ENCODE measurements at places on chromosomes 1 and 21.

- no peak for DNase-seq
Observed at GRCh38 chr1:175713381-175713780, 30.0 kb downstream of the TNR start.

GRCh38 chr1:45442272-45442671, 48.7 kb downstream of the TESK2 start:
- no peak for DNase-seq

DNA sequence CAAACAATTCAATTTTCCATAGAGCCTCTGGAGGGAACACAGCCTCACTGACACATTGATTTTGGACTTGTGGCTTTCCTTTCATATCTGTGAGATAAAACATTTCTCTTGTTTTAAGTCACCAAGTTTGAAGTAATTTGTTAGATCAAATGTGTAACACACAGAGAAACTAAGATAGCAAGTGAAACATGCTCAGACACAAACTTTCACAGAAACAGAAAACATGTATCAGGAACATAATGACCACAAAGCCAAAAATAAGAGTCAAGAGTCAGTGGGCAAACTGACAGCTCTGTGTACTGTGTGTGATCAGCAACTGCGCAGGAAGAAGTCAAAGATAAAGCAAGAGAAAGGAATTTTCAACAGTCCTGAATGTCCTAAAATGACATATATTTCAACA, 1237.5 kb downstream of the AMY1C start:
- DNase-seq, result no peak

DNA sequence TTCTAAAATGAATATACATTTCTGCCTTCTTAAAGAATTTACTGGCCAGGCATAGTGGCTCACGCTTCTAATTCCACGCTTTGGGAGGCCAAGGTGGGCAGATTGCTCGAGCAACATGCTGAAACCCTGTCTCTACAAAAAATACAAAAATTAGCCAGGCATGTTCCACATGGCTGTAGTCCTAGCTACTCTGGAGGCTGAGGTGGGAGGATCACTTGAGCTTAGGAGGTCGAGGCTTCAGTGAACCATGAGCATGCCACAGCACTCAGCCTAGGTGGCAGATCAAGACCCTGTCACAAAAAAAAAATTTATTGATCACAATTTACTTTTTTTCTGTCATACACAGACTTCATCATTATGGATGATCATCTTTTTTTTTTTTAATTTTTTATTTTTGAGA, 11.5 kb downstream of the CDC14A start:
- no peak for DNase-seq

DNA sequence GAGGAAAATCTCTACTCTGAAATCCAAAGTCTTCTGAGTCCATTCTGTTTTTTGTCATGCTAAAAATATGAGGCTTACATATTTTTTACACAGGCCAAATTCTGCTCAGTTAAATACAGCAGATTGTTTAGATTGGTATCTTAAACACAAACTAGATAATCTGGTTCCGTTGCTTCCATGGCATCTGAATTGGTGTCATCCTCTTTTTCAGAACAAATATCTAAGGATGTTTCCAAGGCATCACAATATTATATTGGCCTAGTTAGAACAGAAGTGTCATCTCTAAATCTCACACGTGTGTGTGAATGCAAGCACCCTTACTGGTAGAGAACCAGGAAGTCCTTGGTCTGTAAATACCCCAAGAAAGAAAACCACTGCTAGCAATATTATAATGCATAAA, 151.2 kb downstream of the NRIP1 start:
- no peak for DNase-seq

DNA sequence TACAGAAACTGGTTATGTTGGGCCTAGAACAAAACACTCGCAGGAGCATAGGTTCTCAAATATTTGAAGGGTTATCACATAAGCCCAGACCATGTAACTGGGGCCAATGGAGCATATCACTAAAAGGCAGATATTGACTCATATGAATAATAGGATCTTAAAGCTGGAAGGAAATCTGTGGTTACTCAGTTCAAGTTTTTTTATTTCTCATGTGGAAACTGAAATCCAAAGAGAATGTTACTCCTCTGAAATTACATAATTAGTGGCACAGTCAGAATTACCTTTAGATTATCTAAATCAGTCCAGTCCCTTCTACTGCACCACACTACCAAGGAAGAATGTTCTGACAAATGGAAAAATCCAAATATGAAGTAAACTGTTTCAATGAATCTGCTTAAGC, 12.0 kb downstream of the SLAMF8 start:
- no peak for DNase-seq

- DNase-seq, result no peak
Observed at GRCh38 chr1:193211539-193211938, 25.1 kb upstream of the B3GALT2 start.

DNA sequence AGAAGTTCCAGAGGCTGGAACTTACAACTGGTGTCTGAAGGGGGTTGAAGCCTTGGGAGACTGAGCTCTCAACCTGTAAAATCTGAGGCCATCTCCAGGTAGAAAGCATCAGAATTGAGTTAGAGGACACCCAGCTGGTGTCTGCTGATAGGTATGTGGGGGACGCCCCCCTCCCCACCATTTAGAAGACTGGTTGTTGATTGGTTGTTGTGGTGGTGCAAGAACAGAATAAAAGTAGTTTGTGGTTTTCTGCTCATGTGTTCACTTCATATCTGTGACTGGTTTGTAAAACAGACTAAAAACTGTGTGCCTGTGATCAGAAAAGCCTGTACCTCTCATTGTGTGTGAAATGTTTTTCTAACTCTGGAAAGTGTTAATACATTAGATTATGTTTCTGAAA, 33.2 kb upstream of the PDE4B start:
- DNase-seq, result no peak

GRCh38 chr1:231121533-231121932, 40.3 kb upstream of the TRIM67 start:
- no peak for DNase-seq

DNA sequence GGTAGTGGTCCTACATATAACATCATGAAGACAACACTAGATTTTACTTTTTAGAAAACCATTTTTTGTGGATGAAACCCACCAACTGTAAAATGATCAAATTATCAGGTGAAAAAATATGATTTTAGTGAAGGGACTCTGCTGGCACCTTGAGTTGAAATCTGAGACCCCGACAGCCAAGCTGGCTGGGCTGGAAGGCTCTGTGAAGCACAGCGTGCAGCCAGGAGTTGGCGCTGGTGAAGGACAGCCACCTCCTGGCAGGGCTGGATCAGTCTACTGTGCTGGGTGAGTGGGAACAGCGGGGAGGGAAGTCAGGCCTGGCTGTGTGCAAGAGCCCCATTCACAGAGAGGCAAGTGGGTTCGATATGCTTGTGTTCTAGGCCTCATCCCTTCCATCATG, 47.9 kb downstream of the DDAH1 start:
- no peak for DNase-seq

- DNase-seq, result no peak
Observed at GRCh38 chr1:117970252-117970651, 40.7 kb downstream of the WDR3 start.

DNA sequence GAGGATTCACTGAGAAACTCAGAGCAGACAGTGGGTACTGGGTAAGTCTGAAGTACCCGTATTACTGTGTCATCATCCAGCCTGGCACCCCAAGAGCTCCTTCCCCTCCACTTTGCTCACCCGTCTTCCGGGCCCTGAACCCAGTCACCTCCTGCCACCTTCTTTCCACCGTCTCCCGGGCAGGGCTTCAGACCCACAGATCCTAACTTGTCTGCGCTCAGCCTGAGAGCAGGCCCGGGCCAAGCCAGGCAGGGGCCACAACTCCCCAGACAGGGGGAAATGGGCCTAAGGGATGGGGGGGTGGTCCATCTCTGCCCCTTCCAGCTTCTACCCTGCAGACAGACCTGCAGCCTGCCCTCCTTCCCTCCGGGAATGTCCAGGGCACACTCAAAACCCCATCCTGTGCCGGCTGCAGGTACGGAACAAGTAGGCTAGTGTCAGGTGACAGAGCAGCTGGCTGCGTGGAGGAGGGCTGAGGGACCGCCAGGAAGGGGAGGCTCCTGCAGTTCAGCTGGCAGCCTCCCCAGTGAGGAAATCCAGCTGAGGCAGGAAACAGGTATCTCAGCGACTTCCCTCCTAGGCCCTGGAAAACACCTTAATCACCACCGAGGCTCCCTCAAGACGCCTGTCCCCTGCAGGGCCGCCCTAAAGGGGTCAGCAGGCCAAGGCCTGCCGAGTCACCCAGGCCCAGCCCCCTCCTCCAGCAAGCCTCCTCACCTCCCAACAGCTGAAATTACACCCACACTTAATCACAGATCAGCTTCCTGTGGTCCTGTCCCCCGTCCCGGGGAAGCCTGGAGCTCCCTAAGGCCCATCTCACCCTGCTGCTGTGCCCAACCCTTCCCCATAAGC, 3.5 kb downstream of the HSPG2 start:
- DNase-seq, result no peak

GRCh38 chr1:206651958-206652890, 16.9 kb downstream of the DYRK3 start:
- DNase-seq, result no peak

DNA sequence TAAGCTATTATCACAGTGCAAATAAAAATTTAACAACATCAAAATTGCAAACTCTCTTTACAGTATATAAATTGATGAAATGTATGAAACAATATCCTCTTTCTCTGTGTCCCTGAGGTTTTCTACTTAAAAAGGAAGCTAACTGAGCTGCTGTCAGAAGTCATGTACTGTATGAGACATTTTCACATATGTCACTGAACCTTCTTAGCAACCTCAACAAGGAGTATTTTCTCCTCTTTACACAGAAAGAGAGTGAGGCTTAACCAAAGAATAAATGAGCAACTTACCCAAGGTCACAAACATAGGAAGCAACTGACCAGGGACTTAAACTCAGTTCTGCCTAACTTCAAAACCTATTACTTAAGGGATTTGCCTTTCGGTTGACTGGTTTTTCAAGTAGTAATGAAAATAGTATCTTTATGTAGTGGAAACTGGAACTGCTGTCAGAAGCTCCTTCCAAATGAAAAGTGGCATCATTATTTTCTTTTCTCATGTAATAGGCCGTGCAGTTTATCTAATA, 288.9 kb downstream of the LRRIQ3 start:
- no peak for DNase-seq

GRCh38 chr1:53594391-53595180, 135.4 kb downstream of the DMRTB1 start:
- no peak for DNase-seq

DNA sequence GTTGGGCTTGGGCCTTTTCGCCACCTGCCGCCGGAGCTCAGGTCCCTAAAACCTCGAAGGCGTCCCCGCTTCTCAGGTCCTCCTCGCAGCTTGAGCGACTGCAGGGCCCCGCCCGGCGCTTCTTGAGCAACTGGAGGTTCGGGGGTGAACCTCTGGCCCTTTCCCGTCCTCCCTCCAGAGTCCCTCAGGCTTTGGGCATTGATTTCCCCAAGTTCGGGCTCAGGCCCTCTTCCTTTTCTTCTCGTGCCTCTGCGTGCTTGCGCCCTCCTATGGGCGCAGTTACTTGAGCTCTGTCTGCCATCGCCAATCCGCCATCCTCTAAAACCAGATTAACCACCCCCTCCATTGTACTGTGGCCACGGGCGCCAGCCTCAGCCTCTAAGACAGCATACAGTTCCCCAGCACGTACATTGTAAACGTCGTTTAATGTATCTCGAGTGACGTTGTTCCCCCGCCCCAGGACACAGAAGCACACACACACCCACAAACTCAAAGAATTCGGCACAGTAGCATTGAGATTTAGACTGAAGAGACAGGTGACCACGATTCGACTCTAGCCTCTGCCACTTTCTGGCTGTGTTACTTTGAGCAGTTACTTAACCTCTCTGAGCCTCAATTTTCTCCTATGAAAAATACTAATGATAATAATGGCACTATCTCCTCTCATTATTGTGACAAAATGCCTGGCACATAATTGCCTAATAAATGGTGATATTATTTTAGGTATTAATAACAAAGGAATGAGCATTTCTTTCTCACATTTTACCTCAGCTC, 22.6 kb downstream of the BTG2 start:
- no peak for DNase-seq

DNA sequence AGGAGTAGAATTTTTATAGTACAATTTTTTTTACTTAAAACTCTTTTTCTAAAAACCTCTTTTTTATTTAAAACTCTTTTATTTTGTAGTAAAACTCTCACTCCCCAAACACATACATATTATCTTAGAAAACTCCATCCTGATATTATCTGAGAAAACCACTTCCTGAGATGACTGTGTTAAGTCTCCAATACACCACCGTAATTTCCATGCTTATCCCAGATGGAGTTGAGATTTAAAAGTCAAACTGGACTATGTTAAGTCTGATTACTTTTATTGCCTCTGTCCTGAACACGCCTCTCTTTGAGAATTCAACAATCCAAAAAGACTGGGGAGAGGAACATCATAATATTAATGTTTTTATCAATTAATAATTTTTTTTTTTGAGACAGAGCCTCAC, 3.7 kb downstream of the SEC16B start:
- DNase-seq, result no peak

GRCh38 chr1:30273456-30273855, 449.9 kb downstream of the MATN1 start:
- DNase-seq, result no peak

GRCh38 chr1:213227458-213227857, 176.4 kb downstream of the RPS6KC1 start:
- DNase-seq, result no peak

GRCh38 chr1:161970633-161971032, 53.0 kb downstream of the OLFML2B start:
- no peak for DNase-seq

- DNase-seq, result no peak
Observed at GRCh38 chr1:177495878-177496277, 325.1 kb downstream of the BRINP2 start.

DNA sequence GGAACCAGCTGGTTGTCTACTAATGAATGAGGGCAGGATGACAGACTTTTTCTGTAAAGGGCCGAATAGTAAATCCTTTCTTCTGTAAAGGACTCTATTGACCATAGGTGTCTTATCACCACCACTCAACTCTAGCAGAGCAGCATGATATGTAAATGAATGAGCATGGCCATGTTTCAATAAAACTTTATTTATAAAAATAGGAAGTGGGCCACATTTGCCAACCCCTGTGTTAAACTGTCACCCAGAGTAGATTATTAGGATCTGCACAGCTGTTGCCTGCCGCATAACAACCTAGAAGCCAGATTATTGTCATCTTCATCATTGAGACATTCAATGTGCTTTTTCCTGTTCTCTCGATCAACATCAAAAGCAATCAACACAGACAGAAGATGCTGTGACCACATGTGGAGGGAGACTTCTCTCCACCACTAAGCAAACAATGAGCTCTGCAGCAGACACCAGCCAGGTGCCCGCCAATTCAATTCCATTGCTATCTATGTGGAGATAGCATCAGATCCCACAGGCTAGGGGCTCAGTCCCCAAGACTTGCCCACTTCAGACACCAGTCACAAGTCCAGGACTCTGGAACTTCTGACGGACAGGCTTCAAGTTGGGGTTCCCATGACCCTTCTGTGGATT, 6.8 kb upstream of the EFHD2 start:
- no peak for DNase-seq

DNA sequence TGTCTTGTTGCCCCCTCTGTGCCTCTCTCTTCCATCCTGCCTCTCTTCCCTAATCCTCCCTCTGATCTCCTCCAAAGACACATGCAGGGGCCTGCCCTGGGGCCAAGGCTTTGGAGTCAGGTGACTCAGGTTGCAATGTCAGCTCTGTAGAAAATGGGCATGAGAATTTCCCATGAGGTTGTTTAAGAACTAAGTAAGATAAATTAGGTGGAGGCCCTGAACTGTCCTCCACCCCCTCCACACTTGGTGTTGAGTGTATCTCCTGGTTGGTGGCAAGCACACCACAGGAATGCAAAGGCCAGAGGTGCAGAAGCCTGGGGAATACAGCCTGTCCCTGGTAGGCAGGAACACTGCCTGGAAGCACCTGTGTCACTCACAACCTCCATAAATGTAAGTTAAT, 63.9 kb upstream of the GRIK3 start:
- no peak for DNase-seq
